ENCODE measurements at places on chromosomes 7 and 10. TPM values are rescaled to one million over a fixed set of nuclear protein-coding genes. Genes with fewer than 3 reads are reported as not detected.

DNA sequence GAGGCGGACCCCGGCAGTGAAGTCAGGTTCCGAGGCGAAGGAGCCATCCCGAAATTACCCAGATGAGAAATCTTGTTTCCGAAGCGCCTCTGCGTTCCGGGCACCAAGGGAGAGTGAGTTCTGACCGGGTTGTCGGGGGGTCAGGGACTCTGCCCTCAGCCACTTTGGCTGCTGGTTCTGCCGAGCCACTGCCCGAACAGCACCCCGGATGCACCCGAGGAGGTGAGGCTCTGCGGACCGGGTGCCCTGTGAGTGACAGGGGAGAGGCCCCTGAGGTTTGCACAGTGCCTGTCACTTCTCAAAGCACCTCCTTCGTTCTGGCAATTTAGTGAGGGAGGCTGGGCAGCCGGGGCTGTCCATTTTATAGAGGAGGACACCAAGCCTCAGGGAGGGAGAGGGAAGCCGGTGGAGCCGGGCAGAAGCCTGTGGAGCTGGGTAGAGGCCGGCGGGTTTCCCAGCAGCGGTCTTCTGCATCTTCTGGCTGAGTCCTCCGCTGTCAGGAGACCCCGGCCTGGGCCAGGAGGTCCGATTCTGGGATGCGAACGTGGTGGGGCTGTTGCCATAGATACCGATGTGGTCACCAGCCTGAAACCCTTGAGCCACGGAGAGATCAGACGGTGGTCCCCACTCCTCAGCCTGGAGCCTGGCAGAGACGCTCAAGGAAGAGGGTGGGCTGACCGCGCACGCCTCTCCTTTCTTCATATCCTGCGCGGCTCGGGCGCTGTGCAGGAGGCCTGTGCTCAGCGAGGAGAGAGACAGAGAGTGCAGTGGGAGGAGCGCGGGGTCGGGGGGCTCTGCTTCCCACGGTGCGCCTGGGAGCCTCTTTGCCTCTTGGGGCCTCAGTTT is 18.9 kb upstream of the SHH start:
- DNase-seq = no peak

GRCh38 chr10:14022052-14022451 is 308.7 kb downstream of the FRMD4A start:
- no peak for DNase-seq

- peak; percentile 89 for DNase-seq
These were observed 18.9 kb downstream of the PODXL start for GRCh38 chr7:131537571-131537978.

NCF1 gene
- not detected for total RNA-seq

SYT15B gene
- 0.09 TPM for total RNA-seq

All from A172 (cell line).